ENCODE measurements at places on chromosomes 11 and 22.

DNA sequence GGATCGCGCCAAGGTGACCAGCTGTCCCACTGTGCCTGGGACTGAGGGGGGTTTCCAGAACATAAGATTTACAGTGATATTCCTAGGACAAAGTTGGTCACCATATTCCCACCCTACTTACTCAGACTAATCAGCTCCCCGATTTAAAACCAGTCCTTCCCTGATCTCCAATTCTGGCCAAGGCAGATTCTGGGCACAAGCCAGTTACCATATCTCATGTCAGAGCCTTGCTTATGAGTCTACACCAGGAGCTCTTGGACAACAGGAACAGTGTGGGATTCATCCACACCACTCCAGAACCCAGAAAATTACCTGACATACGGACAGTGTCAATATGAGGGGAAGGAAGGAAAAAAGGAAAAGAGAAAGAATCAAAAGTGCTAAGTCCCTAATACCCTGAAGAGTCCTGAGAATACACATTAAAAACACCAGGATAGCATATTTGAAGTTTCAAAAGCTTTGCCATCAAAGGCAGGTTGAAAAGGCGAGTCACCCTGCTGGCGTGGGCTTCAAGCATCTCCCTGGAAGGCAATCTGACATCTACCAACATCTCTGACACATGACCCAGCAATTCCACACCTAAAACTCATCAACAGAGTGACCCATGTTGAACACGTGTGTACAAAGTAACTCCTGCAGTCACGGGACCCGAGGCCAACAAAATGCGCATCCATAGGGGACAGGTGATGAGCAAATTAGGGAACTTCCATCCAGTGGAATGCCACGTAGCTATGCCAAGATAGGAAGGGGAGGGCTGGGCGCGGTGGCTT, 8.0 kb upstream of the IL2RB start:
- DNase-seq: no peak

GRCh38 chr11:78823588-78823987, 248.9 kb upstream of the NARS2 start:
- DNase-seq: no peak

DNA sequence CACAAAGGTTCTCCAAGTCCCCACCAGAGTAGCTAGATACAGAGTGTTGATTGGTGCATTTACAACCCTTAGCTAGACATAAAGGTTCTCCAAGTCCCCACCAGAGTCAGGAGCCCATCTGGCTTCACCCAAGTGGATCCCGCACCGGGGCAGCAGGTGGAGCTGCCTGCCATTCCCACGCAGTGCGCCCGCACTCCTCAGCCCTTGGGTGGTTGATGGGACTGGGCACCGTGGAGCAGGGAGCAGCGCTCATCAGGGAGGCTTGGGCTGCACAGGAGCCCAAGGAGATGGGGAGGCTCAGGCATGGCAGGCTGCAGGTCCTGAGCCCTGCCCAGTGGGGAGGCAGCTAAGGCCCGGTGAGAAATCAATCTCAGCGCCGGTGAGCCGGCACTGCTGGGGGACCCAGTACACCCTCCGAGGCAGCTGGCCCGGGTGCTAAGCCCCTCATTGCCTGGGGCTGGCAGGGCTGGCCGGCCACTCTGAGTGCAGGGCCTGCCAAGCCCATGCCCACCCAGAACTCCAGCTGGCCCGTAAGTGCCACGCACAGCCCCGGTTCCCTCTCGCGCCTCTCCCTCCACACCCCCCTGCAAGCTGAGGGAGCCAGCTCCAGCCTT, 404.1 kb downstream of the METTL15 start:
- DNase-seq: no peak

- DNase-seq: no peak
Measured at GRCh38 chr11:78832226-78832947, 257.7 kb upstream of the NARS2 start.

DNA sequence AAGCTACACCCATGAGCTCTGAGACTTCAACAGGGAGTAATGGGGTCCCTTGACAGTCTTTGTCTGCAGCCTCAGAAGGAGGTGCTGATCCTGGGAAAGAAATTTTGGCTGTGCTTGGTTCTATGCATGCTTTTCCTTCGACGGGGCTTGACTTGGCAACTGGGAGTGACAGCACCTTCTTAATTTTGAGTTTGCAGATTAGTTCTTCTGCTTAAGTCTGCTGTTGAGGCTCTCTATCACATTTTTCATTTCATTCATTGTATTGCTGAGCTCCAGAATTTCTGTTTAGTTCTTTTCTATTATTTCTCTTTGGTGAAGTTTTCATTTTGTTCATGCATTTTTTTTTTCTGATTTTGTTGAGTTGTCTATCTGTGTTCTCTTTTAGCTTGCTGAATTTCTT, 125.6 kb downstream of the SNX19 start:
- DNase-seq: no peak

DNA sequence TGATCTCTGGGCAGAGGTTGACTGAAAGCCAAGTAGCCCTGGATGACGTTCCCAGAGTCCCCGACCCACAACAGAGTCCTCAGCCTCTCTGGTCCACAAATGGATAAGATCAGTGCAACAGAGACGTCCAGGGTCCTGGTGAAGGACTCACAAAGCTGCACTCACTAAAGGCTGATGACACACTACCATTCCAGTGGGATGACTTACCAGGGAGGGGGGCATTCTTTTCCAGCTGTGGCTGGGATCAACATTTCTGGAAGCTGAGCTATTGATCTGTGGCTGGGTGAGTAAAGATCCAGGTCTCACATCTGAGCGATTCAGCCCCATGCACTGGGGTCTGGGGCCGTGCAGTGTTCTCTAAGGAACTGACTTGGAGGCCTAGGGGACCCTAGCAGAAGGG, 296.2 kb downstream of the NTM start:
- no peak for DNase-seq

- no peak for DNase-seq
Measured at GRCh38 chr11:31492320-31492913, 17.0 kb downstream of the IMMP1L start.

DNA sequence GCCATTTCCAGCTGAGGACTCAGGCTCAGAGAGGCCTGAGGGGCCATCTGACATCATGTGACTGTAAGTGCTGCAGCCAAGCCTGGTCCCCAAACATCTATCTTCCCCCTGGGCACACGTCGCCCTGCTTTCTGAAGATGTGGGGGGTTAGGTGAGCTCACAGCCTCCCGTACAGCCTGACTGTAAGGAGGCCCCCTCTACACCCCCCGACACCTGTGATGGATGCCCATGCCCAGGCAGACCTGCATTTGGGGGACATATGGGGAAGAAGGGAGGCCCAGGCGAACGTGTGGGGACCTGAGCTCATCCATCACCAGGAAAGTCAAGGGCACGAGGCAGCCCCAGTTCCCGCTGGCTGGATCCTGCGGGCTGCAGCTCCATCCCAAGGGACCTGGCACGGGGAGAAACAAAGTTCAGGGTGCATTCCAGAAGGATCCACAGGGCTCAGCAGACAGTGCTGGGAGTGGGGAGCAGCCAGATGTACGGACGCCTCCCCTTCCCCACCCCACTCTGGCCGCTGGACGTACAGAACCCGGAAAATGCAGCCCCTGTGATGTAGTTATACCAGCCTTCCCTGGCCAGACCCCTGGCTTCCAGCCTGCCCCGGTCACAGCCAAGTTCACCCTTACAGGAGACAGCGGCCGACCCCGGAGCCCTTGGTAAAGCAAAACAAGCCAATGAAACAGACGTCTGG, 1431.4 kb downstream of the BRD1 start:
- DNase-seq: no peak

GRCh38 chr22:17436382-17436980, 67.2 kb downstream of the CECR2 start:
- no peak for DNase-seq

DNA sequence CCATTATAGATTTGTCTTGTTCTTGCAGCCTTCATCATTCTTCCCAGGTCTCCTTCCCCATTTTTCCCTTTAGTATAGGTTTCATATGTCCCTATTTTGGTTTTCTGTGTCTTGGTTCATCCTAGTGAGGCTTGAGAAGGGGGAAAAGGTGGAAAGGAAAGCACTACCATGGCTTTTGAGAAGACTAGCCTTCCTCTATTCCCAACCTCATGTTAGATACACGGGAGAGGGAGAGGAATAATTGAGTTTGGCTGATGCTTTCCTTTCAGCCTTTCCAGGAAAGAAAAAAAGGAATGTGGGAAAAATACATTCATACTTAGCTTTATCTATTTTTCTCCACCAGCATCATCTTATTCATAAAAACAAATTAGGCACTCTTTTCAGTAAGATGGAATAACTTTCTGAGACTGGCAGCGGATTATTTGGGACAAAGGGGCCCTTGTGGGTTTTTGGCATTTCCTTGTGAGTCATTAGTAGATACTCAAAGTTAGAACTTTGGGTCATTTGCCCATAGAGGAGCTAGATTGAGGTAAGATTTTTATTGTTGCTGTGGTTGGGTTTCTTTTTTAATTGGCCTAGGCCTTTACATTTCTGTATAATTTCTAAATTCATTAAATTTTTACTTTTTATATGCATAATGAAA, 23.8 kb downstream of the CAPRIN1 start:
- no peak for DNase-seq

DNA sequence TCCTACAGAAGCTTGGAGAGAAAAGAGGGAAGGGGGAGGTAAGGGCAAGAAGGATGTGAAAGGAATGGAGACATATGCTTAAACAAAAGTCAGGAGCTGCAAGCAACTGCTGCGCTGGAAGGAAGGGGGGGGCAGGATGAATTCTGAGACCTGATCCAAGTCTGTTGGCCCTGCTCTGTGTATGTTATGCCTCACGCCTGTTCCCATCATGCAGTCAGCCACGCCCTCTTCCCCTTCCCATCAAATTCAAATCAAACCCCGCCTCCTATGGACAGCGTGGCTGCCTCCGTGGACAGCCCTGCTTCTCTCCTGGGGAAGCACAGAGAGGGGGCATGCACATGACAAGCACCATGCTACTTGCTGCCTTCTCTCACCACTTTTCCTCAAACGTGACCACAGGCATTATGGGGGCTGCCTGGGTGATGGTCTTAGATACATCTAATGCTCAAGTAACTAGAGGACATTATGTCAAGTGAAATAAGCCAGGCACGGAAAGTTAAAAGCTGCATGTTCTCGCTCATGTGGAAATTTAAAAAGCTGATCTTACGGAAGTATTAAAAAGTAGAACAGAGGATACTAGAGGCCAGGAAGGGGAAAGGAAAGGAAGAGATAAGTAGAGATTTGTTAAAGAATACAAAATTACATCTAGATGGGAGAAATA, 45.8 kb upstream of the CYP2D6 start:
- DNase-seq: no peak

DNA sequence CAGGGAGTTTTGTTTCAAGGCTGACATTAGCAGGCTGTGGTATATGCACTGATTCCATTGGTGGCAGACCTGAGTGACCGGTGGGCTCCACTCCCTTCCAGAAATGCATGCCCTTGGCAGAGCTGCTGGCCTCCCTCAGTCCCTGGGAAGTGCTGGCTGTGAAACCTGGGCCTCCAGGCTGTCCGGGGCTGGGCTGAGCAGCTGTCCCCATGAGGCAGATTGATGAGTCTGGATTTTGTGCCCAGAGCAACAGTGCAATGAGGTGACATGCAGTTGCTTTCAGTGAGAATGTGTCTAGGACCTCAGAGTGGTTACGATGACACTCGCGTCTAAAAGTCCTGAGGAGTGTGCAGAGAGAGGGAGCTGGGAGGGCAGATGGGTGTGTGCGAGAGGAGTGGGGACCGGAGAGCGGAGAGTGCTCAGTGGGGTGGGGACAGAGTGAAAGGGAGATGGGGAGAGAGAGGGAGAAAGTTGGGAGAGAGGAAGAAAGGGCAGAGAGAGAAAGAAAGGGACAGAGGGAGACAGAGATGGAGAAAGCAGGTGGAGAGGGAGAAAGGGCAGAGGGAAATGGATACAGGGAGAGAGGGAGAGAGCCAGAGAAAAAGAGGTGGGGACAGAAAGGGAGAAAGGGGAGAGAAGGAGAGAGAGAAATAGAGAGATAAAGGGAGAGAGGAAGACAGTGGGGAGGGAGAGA, 978.3 kb downstream of the BRD1 start:
- DNase-seq: no peak

Measured in stimulated activated CD4-positive, alpha-beta T cell treated with anti-CD3 and anti-CD28 coated beads, TNF-alpha, amount 100 ng/mL, for 1 hour (primary cell).